ENCODE measurements at places on chromosomes 4 and X. TPM values are rescaled to one million over a fixed set of nuclear protein-coding genes. Genes with fewer than 3 reads are reported as not detected.

The SLC10A4 gene
- 7.8 TPM for total RNA-seq

The NLRP2B gene
- total RNA-seq = not detected

The ATOH1 gene
- not detected for total RNA-seq

The PABPC1L2B gene
- not detected for total RNA-seq

The FRMD7 gene
- not detected for total RNA-seq

The PLAC8 gene
- 0.90 TPM for total RNA-seq

The JAKMIP1 gene
- total RNA-seq = not detected

The TEX13C gene
- not detected for total RNA-seq

The SRPK3 gene
- 0.03 TPM for total RNA-seq
